ENCODE measurements at places on chromosomes 16 and 17.

DNA sequence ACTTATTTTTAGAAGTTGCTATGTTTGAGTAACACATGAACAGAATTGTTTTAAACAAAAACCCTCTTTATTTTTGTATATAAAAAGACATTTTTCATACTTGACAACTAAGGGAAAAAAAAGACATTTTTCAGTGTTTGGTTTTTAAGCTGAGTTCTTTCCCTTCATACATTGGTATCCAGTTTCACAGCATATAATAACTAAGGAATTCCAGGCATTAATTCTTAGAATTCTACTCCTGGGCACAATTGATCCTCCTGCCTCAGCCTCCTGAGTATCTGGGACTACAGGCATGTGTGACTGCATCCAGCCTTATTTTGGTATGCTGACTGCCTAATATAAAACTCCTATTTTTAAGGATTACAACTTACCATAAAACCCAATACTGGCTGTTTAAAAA is 8.4 kb downstream of the FBXO47 start:
- H3K27ac ChIP-seq: peak overlapping the region; percentile 22
- no peak for DNase-seq
- no peaks in the 10 kb centered on the region for H3K27me3 ChIP-seq
- H3K4me1 ChIP-seq: peaks cover 31% of the 10 kb centered on the region
- no peaks in the 10 kb centered on the region for H3K36me3 ChIP-seq

DNA sequence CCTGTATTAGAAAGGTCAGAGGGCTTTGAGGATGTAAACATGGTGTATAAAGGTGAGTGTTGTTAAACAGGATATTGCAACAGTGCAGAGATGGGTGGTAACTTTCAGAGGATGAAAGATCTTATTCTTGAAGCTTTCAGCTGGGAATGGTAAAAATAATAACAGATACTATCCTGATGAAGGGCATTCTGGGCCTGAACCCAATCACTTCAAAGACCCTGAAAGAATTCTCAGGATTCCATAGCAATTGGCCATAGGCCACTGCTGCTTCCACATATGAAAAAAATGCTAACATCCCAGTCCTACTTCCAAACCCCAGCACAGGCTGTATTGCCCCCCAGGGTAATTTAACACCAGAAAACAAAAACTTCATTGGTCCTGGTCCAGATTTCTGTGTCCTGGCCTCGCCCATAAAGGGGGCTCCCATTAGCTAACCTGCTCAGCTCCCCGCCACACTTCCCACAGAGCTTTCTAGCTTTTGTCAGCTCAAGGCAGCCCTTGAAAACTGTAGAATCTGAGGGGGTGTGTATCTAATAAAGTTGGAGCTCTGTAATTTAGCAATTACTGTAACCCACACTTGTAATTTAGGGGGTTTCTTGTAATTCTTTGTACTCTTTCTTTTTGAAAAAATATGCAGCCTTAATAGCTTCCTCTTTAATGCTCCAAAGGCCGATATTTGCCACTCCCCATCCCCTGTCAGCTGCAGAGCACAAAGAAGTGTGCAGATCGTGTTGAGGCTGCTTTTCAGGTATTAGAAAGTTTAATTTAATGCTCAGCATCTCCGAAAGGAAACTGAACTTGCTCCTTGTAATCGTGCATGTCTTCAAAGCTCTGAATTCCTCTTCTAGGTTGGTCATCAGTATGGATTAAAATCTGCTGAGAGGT is 371.5 kb downstream of the SEC14L1 start:
- peaks cover 6% of the 10 kb centered on the region for H3K4me1 ChIP-seq
- no peaks in the 10 kb centered on the region for H3K27me3 ChIP-seq
- DNase-seq: peak; percentile 2
- H3K27ac ChIP-seq: no peak overlapping the region

DNA sequence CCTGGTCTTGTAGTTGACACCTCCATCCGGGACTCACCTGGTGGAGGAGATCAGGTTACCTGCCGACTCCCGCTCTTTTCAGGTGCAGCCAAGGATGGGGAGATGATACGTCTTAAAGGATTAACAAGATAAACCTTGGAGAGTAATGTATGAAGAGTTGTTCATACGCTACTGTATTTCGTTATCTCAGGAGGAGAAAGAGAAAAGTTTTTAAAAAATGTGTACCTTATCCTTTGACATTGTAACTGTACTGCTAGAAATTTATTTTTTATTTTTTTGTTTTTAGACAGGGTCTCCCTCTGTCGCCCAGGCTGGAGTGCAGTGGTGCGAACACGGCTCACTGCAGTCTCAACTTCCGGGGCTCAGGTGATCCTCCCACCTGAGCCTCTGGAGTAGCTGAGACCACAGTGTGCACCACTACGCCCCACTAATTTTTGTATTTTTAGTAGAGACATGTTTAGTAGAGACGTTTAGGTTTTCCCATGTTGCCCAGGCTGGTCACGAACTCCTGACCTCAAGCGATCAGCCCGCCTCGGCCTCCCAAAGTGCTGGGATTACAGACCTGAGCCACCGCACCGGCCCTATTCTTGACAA is 764 bp upstream of the SMURF2 start:
- peak overlapping the region; percentile 71 for H3K27ac ChIP-seq
- H3K36me3 ChIP-seq: peaks cover 9% of the 10 kb centered on the region
- H3K27me3 ChIP-seq: no peaks in the 10 kb centered on the region
- no peak for DNase-seq
- H3K4me1 ChIP-seq: peaks cover 29% of the 10 kb centered on the region
- peak overlapping the region; percentile 87 for H3K4me3 ChIP-seq

- H3K27me3 ChIP-seq: no peaks in the 10 kb centered on the region
- peaks cover 3% of the 10 kb centered on the region for H3K36me3 ChIP-seq
- H3K4me3 ChIP-seq: no peak overlapping the region
- DNase-seq: no peak
- no peak overlapping the region for H3K27ac ChIP-seq
Measured at GRCh38 chr17:32755045-32755805, 121.7 kb downstream of the MYO1D start.

DNA sequence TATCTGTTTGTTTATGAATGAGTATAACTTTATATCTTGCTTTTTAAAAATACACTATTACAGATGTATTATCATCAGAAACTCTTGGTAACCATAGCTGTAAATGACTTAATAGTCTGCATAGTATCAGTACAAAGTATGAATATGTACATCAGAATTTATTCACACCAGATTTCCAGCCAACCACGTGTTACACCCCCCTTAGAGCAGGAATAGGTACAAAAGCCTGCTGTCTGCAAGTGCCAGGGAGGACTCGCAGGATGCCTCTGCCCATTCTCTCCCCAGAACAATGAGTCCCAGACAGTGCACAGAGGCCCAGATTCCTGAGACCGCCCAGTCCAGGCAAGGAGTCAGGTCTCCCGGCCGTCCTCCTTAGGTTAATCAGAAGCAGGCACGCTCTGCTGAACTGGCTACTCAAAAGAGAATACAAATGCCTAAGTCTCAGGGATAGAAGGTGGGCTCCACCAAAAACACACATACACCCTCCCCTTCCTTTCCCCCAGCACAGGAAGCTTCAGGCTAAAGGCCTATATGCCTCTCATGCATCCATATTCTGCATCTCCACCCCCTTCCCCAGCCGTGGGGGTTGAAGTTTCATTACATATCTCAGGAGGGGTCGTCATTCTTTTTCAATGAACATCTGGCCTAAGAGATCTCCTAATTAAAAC is 159.1 kb upstream of the CDH11 start:
- no peaks in the 10 kb centered on the region for H3K36me3 ChIP-seq
- no peaks in the 10 kb centered on the region for H3K27me3 ChIP-seq
- no peak for DNase-seq
- no peaks in the 10 kb centered on the region for H3K4me1 ChIP-seq

GRCh38 chr17:42900460-42901331 is at the start of gene G6PC1:
Gene G6PC1 (plus strand): TSS chr17:42900799. CDS start chr17:42900877, 78 bp downstream.
- H3K36me3 ChIP-seq: no peaks in the 10 kb centered on the region
- no peak within 1 kb of the TSS for H3K27ac ChIP-seq
- no peaks in the 10 kb centered on the region for H3K4me1 ChIP-seq
- peaks cover 41% of the 10 kb centered on the region for H3K27me3 ChIP-seq
- DNase-seq: no peak
- no peak within 1 kb of the TSS for H3K4me3 ChIP-seq

DNA sequence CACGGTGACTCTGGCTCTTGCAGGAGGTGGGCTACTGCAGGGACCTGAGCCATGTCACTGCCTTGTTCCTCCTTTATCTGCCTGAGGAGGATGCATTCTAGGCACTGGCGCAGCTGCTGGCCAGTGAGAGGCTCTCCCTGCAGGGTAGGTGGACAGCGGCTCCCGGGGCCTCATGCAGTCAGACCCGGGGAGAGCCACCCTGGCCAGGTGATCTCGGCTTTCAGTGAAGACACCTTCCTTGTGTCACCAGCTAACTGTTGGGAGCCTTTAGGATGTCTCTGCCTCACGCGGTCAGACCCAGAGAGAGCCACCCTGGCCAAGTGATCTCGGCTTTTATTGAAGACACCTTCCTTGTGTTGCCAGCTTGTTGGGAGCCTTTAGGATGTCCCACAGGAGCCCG is 31.7 kb upstream of the KSR1 start:
- DNase-seq: no peak
- no peak overlapping the region for H3K4me3 ChIP-seq

- DNase-seq: no peak
- H3K27me3 ChIP-seq: no peaks in the 10 kb centered on the region
- H3K27ac ChIP-seq: no peak overlapping the region
- peaks cover 9% of the 10 kb centered on the region for H3K4me1 ChIP-seq
- H3K36me3 ChIP-seq: no peaks in the 10 kb centered on the region
Measured at GRCh38 chr17:39073353-39073752, 78.1 kb downstream of the PLXDC1 start.

GRCh38 chr17:1087381-1088241 is 90.7 kb downstream of the TIMM22 start:
- peaks cover 73% of the 10 kb centered on the region for H3K36me3 ChIP-seq
- H3K27ac ChIP-seq: no peak overlapping the region
- no peaks in the 10 kb centered on the region for H3K27me3 ChIP-seq
- no peaks in the 10 kb centered on the region for H3K4me1 ChIP-seq
- H3K4me3 ChIP-seq: no peak overlapping the region

DNA sequence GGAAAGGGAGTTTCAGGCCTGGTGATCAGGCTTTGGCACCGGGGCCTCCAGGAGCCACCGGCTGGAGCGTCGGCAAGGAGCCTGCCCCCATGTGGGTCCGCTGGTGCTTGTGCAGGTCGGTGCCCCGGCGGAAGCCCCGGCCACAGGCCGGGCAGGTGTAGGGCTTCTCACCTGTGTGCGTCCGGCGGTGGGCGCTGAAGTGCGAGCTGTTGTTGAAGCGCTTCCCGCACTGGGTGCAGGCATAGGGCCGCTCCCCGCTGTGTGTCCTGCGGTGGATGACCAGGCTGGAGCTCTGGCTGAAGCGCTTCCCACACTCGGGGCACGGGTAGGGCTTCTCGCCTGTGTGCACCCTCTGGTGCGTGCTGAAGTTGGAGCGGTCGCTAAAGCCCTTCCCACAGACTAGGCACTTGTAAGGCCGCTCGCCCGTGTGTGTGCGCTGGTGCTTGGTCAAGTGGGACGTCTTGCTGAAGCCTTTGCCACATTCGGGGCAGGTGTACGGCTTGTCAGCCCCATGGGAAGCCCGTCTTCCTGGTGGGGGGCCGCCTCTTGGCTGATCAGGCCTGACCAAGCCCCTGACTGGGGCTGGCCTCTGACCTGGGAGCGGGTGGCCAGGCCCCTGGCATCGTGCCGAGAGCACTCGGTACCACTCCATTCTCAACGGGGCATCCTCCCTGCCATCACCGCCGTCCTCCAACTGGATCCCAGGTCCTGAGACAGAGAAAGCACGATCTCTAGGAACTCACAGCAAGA is 14.4 kb downstream of the ZNF500 start:
- H3K4me3 ChIP-seq: no peak overlapping the region
- no peak overlapping the region for H3K27ac ChIP-seq
- H3K27me3 ChIP-seq: no peaks in the 10 kb centered on the region
- H3K36me3 ChIP-seq: peaks cover 61% of the 10 kb centered on the region
- DNase-seq: no peak

DNA sequence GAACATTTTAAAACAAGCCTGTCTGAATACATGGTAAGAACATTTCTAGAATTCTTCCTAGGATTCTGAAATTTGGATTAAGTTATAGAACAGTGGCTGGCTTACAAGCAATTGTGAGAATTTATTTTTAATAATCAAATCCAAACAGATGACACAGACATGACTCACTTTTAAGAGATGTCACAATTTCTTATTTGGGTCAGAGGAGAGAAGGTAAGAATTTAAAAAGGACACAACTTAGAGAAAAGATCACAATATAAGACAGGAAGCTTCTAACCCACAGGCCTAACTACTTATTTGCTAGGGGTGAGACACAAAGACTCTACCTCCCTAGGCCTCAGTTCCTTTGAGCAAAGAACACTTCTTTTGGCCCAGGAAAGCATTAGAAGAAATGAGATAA is 32.7 kb downstream of the ZZEF1 start:
- DNase-seq: no peak
- H3K4me1 ChIP-seq: peaks cover 28% of the 10 kb centered on the region
- no peaks in the 10 kb centered on the region for H3K27me3 ChIP-seq
- peak overlapping the region; percentile 1 for H3K27ac ChIP-seq
- peaks cover 88% of the 10 kb centered on the region for H3K36me3 ChIP-seq

DNA sequence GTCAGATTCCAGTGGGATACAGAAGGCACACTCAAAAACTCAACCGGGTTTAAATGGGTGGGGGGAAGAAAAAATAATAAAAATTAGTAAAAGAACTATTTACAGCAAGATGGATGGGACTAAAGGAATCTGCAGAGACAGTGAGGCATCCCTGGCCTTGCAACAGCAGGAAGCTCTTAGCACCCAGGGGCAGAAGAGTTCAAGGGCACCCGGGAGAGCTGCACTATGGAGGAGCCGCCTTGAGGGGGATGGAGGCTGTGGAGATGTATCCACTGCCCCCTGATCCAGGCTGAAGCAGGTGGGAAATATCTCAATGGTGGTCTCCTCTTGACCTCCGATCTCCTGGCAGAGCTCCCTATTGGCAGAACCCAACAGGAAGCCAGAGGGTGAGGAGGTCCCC is 69.4 kb upstream of the NFAT5 start:
- DNase-seq: no peak
- H3K27ac ChIP-seq: no peak overlapping the region
- H3K27me3 ChIP-seq: no peaks in the 10 kb centered on the region
- no peaks in the 10 kb centered on the region for H3K36me3 ChIP-seq
- H3K4me3 ChIP-seq: no peak overlapping the region
- H3K4me1 ChIP-seq: no peaks in the 10 kb centered on the region

DNA sequence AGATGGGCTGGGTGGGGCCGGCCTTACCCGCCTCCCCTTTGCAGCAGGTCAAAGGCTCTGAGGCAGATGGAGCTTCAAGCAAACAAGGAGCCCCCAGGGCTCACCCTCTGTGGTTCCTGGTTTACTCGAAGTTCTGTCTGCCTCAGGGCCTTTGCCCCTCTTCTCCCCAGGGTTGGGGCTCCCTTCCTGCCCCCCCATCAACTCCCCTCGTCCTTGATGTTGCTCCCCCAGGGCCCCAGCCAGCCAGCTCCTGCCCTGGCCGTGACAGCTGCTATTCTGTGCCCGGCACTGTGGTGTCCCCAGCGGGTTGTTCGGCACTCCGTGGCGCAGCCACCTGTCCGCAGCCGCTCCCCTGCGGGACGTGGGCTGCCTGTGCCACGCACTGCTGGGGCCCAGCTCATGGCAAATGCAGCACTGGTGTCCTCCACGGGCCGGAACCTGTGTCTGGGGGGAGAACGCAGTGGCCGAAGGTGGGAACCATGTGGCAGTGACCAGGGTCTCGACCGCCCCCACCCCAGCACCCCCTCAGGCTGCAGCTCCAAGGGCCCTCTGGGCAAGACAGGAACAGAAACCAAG is 4.3 kb upstream of the METRN start:
- H3K36me3 ChIP-seq: no peaks in the 10 kb centered on the region
- peaks cover 64% of the 10 kb centered on the region for H3K27me3 ChIP-seq
- H3K4me1 ChIP-seq: peaks cover 4% of the 10 kb centered on the region
- no peak for DNase-seq
- H3K27ac ChIP-seq: no peak overlapping the region
- H3K4me3 ChIP-seq: no peak overlapping the region

Data from activated T-cell treated with anti-CD3 and anti-CD28 coated beads, Interleukin-2, amount 50 U/mL, for 24 hours (primary cell).